ENCODE measurements at places on chromosomes 5 and 9.

DNA sequence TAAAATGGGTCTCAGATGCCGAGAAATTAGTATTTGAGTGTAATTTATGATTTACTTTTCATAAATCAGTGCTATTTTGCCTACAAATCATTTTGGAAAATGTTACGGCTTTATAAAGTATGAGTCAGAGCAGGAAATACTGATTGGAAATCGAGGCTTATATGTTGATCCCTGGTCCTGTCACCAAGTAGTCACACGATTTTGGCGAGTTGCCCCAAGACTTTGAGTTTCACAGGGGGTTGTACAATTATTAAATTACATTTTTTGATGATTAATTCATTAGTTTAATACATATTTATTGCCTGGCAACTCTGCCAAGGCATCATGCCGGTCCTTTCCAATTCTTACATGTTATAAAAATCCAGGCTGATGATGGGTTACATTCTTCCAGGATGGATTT lies 443.9 kb upstream of the KLF4 start:
- DNase-seq, result no peak

DNA sequence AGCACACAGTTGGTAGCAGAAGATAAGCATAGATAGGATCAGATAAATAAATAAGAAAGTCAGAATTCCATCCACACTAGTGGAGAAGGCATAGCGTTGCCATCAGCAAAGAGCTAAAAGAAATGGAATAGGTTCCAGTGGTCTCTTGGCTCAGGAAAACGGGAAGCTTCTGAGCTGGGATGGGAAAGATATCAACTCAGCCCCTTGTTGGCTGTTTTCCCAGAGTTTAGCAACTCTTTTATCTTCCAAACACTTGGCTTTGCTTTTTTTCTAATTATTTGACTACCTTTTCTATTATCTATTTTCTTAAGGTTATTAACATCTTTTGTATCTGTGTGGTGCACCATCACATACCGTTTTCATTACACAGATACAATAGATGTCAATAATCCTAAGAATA lies 445.7 kb upstream of the TRPC7 start:
- no peak for DNase-seq

- DNase-seq, result no peak
Observed at GRCh38 chr5:66796305-66797292, 200.4 kb downstream of the MAST4 start.

- DNase-seq, result no peak
Observed at GRCh38 chr9:128161215-128161902, 1.3 kb downstream of the BBLN start.

GRCh38 chr9:77809552-77809951 lies 161.4 kb upstream of the GNA14 start:
- no peak for DNase-seq

- no peak for DNase-seq
Observed at GRCh38 chr9:113991714-113992113, 86.4 kb downstream of the AMBP start.

DNA sequence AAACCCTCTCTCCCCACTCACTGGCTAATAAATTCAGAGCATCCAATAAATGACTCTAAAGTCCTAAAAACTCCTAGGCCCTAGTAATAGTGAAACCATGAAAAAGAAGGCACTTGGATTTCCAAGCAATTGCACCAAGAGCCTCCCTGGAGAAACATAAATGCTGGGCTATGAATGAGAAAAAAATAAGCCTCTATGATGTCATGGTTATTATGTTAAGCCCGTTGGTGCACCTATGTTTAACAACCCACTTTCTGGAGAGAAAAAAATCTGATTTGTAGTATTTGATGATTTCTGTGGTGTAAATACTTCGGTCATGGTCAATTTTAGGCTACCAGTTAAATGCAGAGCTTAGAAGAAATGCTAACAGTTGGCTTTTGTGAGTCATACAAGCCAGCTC lies 8.4 kb downstream of the CFAP90 start:
- DNase-seq, result no peak

- no peak for DNase-seq
Observed at GRCh38 chr9:107423540-107423939, 66.0 kb downstream of the KLF4 start.

DNA sequence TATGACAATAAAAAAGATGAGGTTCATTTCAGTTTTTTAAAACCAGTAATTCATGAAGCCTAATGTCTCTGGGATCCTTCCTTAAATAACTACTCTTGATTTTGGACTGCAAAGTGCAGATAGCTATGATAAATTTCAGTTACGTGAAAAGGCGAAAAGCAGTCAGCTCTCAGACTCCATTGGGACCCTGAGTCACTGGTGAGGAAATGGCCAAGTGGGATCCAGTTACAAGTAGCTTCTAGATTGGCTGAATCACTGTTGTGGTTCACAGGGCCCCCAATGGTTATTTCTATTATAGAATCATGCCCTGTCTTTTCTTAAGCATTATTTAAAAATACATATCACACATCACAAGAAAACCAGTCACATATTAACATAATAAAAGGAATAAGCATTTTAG lies 31.1 kb upstream of the PPP3R2 start:
- no peak for DNase-seq

- no peak for DNase-seq
Observed at GRCh38 chr9:99911600-99911999, 5.1 kb downstream of the STX17 start.

GRCh38 chr9:105147110-105147871 lies 97.2 kb upstream of the SLC44A1 start:
- no peak for DNase-seq

DNA sequence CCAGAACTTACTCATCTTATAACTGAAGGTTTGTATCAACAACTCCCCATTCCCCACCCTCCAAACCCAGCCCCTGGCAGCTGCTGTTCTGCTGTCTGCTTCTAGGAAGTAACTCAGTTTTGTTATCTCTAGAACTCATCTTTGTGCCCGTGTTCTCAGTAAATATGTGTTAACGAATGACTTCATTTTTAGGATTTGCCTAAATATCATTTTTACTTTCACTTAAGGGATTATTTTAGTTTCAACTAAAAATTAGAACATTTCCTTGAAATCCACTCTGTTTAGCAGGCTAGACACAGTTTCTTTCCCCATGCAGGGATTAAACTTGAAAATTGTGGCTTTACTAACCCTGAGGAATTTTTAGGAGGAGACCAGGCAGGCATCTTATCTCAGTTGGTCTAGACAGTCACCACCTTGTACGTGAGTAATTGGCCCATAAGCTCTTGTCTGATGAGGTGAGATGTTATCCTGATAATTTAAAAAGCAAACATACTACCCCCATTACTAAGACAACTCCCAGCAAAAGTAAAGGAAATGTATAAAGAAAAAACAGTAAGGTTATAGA lies 68.2 kb upstream of the TNFAIP8 start:
- no peak for DNase-seq

- no peak for DNase-seq
Observed at GRCh38 chr5:75510836-75511434, 494 bp downstream of the CERT1 start.

DNA sequence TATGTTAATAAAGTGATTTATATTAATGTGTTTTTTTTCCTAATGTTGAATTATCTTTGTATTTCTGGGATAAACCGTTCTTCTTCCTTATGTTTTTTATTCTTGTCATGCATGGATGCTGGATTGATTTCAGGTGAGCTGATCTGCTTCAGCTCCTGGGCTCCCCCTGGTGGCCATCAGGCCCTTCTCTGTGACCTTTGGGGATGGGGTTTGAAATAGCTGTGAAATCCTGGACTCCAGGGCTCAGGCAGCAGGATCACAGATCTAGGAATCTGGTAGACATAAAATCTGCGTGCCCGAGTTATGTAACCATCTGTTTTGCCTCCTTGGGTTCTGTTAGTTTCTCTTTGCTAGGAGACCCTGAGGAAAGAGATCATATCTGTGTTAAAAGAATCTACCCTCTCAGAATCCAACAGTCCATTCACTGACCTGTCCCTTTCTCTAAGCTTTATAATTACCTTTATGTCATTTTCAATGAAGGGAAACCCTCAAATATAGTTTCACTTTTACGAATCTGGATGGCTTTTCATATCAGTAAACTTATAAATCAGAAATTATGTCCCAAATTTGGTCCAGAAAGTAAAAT lies 12.2 kb upstream of the OR13J1 start:
- DNase-seq, result peak; percentile 86

DNA sequence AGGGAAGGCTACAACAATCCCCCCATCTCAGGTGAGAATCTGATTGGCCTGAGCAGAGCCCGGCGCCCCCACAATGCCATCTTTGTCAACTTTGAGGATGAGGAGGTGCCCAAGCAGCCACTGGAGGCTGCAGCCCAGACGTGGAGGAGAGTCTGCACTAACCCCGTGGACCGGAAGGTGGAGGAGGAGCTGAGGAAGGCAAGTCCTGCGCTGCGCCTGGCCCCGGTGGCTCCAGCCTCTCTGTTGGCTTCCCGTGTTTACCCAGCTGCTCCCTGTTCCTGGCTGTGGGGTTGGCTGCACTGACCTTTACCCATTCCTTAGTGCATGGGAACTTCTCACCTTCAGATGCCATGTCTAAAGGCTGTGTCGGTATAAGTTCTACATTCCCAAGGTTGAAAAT lies 11.0 kb upstream of the CEL start:
- no peak for DNase-seq

GRCh38 chr5:91219091-91219802 lies 163.9 kb downstream of the ARRDC3 start:
- DNase-seq, result no peak

DNA sequence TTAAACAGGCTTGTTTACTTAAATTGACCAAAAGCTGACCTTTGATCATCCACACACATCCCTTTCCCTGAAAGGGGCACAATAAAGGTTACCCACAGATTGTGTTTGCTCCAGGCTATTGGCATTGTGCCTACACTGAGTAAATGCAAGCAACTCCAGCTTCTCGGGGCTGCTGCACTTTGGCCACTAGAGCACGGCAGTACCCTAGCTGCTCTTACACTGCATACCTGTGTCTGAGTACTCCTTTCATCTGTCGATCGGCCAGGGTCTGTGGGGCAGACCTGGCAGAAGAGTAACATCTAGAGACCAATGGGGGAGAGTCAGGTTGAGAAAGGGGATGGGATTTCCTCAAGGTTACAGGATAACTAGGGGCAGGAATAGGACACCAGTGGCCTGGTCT lies 281.9 kb upstream of the NMUR2 start:
- no peak for DNase-seq

DNA sequence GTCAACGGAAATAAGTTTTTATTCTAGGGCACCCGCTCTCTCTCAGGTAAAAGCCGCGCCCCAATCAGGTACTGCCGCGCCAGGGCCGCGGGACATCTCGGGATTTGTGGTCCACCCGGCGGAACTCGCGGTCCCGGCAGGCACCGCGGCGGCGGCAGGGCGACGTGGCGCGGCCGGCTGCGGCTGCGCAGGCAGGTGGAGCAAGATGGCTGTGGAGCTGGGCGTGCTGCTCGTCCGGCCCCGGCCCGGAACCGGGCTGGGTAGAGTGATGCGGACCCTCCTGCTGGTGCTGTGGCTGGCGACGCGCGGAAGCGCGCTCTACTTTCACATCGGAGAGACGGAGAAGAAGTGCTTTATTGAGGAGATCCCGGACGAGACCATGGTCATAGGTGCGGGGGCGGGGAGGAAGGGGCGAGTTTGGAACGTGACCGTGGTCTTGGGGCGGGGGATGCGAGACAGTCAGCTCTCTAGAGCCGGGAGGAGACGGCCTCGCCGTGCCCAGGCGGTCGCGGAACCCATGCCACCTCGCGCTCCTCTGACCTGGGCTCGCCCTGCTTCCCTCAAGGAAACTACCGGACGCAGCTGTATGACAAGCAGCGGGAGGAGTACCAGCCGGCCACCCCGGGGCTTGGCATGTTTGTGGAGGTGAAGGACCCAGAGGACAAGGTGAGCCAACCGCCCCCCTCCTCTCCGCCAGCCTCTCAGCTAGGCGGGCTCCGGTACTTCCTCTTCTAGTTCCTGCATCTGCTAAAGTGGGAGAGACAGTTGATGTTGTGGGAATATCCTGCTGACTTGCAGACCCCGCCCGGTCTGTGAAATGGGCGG lies at the start of gene TMED9:
TSS of gene TMED9 (plus strand) at position 194 of the 825 bp plus-strand sequence. CDS start at position 206, 12 bp downstream.
- DNase-seq, result peak; percentile 91

DNA sequence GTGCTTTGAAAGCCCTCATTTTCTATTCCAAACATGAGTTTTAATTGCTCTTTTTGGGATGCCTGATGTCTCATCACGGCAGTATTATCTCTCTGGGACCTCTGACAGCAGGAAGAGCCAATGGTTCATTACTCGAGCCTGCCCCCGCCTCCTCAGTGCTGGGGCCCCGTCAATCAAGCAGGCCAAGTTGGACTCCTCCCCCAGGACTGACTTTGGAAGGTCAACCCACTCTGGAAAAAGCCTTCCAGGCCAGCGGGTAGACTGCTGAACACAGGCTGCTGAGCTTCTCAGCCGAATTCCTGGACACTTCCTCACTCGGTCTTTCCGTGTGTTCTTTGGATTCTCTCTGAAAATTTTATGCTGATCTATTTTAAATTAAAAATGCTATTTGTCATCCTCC lies 9.5 kb upstream of the BARHL1 start:
- no peak for DNase-seq

DNA sequence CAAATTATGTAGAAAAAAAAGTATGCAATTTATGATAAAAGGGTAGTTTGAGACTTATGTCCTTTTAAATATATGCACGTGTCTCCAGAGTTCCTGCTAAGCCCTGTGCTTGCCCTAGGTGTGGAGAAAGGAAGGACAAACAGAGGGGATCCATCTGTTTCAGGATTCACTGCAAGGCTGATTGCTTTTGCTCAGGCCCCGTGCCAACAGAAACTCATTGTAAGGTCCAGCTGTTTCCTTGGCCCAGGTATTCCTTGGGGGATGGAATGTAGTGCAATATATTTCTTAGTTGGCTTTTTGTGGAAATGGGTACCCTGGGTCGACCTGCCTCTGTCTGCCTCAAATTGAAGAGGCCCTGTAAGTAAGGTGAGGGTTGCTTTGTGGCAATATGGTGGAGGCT lies 268.6 kb upstream of the CLINT1 start:
- DNase-seq, result no peak

- DNase-seq, result no peak
Observed at GRCh38 chr9:91736898-91737601, 213.0 kb downstream of the ROR2 start.

DNA sequence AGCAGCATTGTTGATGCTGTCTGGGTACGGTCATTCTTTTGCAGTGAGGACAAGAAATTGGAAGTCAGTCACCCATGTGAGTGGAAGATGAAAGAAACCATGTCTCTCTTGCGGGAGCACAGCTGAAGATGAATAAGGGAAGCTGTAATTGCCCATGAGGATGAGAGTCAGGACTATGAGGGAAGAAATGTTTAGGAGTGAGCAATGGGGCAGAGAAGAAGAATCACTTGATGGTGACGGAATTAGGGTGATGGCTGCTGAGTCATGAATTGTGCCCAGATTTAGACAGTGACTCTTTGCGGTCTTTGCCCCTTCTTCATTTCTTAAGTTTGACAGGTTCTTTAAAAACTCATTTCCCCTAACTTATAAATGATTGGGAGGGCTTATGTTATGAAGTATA lies 183.3 kb downstream of the MAST4 start:
- DNase-seq, result no peak

- DNase-seq, result no peak
Observed at GRCh38 chr9:88954066-88954465, 37.2 kb upstream of the S1PR3 start.

GRCh38 chr5:124748687-124749594 lies 2.5 kb upstream of the ZNF608 start:
- DNase-seq, result peak; percentile 22
